ENCODE measurements at places on chromosomes 11 and 22.

GRCh38 chr11:103406357-103406756 is 297.1 kb downstream of the DYNC2H1 start:
- DNase-seq = no peak

GRCh38 chr11:60193687-60194433 is 11.0 kb upstream of the MS4A6A start:
- DNase-seq = peak; percentile 5

DNA sequence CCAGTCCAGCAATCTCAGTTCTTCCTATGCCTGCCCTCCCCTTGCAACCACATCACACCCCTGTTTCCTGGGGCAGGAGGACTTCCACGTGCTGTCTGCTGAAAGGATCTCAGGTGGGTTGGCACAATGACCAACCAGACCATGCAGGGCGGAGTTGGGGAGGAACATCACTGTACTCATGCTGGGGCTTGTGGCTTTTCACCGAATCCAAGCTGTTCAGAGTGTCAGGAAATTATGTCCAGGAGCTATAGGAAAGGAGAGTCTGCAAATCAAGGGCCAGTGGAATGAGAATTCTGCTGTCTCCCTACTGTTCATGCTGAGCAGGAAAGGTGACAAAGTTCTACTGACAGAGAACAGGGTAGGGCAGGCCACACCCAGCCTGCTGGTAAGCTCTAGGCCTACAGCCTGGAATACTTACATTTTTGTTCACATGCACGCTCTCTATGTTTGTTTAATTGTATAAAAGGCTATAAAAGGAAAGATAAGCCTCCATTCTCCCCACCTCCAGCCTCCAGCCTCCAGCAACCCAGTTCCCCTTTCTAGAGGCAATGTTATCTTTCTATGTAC is 1.7 kb upstream of the PLAAT2 start:
- no peak for DNase-seq

GRCh38 chr22:44202261-44202789 is 21.6 kb downstream of the PARVG start:
- DNase-seq = no peak

DNA sequence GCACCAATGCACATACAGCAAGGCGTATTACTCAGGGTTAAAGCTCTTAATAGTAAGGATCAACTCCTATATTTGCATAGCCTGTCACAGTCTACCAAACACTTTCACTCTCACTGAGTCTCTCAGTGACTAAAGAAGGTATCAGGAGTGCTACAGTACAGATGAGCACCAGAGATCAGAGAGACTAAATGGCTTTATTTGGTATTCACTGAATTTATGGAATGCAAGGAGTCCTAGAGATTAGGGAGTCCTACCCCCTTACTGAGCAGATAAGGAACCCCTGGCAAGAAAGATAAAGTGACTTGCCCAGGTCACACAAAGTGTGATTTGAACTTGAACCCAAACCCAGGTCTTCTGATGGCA is 396.4 kb upstream of the CCDC90B start:
- no peak for DNase-seq

DNA sequence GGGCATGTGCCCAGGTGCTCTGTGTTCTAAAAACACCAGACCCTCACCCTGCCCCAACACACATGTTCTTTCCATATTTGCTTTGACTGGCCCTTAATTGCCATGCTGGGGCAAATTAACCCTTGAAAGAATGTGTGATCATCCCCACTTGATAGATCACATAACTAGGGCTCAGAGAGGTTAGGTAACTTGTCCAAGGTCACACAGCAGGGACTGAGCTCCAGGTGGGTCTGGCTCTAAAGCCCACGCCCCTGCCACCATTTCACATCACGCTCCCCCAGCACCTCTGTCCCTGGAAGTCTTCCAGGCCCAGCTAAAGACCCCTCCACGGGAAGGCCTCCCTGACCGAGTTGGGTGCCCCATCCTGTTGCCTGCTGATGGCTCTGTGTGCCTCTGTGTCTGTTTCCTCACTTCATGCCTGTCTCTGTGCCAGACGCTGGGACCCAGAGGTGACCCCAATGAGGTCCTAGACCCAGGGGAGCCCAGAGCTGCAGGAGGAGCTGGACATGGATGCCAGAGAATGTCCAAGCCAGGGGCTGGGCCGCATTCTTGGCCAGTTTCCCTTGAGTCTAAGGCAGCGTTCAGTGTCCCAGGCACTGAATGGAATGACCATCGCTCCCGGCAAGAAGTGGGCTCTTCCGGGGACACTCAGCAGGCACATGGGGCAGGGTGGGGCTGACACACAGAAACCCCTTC is 79.7 kb downstream of the MYO7A start:
- no peak for DNase-seq
